ENCODE measurements at places on chromosomes 5 and 9.

DNA sequence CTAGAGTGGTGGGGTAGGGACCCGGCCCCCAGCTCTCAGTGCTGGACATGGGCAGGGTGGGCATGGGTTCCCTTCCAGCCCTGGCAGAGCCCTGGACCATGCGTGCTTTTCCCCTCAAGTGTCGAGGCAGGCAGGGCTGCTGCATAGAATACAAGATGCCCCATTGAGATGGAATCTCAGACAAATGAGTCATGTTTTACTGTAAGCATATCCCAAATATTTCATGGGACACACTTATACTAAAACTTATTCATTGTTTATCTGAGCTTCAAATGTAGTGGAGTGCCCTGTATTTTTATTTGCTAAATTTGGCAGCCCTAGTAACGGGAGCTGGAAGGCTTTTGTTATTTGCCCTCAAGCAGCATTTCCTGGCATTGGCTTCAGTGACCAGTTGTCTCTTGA, 3.2 kb upstream of the RNU6ATAC start:
- DNase-seq = no peak

DNA sequence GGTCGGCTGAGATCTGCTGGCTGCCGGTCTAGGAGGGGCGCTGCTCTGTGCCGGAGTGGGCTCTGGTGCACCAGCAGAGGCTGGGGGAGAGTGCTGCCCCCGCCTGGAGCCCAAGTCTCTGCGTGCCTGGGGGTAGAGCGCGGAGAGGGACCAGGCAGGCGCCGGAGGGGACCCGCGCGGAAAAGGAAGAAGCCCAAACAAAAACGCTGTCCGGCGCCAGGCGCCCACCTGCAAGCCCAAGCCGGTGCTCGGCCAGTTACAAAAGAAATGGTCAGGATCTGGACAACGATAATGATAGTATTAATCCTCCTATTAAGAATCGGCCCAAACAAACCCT, 571 bp upstream of the S1PR3 start:
- DNase-seq = no peak

- DNase-seq = no peak
Measured at GRCh38 chr5:157978061-157978460, 119.1 kb upstream of the CLINT1 start.

DNA sequence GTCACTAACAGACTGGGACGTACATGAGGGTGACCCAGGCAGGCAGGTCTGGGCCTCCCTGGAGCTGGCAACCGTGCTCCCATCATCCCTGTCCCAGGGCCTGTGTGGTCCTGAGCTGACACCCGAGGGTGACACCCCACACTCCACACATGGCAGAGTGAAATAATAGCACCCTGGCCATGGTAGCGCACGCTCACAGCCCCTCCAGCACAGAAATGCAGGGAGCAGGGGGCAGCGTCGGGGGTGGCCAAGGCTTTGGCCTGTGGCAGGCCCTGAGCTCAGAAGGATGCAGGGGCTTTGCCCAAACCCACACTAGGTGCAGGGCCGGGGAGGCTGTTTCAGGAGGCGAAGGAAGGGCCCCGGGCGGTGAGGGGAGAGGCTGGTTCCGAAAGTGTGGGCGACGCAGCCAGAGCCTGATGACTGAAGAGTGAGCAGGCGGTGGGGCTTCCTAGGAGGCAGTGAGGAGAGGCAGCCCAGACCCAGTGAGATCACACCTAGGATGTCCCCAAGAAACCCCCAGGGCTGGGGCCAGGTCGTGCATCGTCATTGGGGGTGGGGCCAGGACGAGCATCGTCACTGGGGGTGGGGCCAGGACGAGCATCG, 12.9 kb downstream of the OR2V2 start:
- DNase-seq = peak; percentile 46

- DNase-seq = no peak
Measured at GRCh38 chr9:99109522-99109921, 4.6 kb downstream of the TGFBR1 start.

DNA sequence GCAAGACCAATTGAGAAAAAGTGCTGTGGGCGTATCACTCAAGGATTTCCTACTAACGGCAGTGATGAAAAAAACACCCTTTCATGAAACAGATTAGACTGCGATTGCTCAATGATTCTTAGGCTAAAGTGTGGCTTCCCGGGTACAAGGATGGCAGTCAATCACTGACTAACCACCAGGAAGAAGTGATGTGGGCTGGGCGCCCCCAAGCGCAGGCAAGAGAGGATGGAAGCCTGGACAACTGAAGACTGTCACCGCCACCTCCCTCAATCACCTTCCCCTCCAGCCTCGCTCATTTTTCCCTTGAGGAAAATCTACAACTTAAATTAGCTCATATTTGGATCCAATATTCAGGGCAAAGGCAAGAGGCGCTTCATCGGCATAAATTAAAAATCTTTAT, 707.2 kb downstream of the MTRR start:
- DNase-seq = no peak

DNA sequence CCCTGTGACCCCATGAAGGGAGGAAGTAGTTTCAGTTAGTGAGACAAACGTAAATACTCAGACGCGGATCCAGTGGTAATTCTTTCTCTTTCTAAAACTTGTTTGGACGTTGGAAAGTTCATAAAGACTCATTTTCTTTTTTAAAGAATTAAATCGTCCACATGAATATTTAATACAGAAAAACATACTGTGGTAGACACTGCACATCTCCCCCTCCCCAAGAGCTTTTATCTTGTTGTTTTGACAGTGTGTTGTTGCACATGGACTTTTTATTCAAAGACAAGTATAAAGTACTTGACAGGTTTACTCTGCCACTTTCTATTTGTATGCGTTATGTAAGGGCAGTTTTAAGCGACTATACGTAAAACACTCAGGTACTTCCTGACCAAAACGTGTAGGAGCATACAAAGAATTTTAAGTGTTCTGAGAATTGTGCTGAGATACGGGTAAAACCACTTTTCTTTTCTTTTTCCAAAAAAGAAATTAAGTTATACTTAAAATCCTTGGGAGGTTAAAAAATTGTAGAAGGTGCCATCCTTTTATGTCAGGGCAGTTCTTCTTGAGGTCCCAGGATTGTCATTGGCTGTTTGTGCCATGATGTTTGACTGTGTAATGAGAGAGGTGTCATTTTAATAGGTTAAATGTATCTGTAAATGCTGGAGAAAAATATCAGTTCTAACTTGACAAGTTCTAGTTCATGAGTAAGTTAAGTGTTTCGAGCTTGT, 1.3 kb downstream of the NIPBL start:
- DNase-seq = no peak

DNA sequence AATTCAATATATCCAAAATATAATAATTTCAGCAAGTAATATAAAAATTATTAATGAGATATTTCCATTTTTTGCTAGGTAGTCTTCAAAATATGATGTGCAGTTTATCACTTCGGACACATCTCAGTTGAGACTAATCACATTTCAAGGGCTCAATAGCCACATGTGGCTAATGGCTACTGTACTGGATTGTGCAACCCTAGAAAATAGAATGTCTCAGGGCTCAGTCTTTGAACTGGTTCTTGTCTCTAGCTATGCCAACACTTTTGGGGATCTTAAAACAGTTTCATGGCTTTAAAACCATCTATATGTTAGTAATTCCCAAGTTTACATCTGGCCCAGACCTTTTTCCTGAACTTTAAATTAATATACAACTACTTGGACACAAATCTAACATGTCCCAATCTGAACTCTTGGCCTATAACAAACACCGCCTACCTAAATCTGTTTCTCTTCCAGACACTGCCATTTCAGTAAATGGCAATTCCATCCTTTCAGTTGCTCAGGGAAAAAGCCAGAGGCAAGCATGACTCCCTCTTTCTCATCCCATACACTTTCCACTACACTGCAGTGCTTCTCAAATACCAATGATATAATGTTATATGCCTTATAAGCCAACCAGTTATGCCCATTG, 18.8 kb downstream of the PTAR1 start:
- DNase-seq = no peak

DNA sequence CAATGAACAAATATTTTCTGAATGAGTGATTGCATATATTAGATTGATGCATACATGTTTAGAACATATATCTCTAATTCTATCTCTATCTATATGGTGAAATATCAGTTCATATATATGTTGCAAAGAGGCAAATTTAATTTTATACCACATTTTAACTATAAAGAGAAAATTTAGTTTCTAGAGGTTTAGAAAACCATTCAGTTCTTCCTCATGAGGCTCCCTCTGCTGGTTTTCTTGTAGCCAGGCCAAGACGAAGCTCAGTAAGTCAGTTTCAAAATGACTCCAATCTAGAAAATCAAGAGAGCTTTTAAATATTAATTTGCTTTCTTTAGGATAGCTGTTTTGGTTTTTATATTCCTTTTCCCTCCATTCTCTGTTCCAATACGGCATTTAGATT, 312.1 kb downstream of the TMEM232 start:
- DNase-seq = no peak

GRCh38 chr5:19855453-19855852, 132.5 kb downstream of the CDH18 start:
- DNase-seq = no peak

GRCh38 chr9:103714992-103715391, 379.1 kb upstream of the SMC2 start:
- DNase-seq = no peak

DNA sequence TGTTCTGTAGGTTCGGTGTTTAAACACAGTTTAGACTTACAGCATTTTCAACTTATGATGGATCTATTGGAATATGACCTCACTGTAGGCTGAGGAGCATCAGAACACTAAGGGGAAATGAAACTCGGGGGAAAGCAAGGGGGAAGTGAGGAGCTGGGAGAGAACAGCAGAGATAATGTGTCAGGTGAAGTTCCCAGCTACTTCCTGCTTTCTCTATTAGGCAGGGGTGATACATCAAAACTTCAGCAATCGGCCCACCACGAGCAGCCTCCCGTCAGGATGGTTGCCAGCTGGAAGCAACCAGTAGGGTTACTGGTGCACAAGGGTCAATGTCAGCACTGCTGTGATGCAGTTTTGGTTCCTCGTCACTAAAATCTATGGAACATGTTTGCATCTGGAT, 34.3 kb downstream of the FAT2 start:
- no peak for DNase-seq

GRCh38 chr5:175672976-175673648, 15.2 kb downstream of the HRH2 start:
- no peak for DNase-seq

- DNase-seq = no peak
Measured at GRCh38 chr5:91328743-91329142, 54.4 kb downstream of the ARRDC3 start.

- DNase-seq = no peak
Measured at GRCh38 chr9:120875954-120876841, 790 bp downstream of the PHF19 start.

DNA sequence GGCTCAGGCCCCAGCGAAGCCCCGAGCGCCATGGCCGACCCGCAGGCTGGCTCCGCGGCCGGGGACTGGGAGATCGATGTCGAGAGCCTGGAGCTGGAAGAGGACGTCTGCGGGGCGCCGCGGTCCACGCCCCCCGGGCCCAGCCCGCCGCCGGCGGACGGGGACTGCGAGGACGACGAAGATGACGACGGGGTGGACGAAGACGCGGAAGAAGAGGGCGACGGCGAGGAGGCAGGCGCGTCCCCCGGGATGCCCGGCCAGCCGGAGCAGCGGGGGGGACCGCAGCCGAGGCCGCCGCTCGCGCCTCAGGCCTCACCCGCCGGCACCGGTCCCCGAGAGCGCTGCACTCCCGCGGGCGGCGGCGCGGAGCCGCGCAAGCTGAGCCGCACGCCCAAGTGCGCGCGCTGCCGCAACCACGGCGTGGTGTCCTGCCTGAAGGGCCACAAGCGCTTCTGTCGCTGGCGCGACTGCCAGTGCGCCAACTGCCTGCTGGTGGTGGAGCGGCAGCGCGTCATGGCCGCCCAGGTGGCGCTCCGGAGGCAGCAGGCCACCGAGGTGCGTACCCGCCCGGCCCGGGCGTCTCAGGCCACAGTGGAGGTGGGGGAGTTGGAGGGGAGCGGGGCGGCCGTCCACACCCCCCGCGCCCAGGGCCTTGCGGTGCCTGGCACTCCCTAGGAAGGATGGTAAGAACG, 1.6 kb downstream of the DMRT2 start:
- DNase-seq = no peak

GRCh38 chr5:56460195-56460546, 227.0 kb upstream of the ANKRD55 start:
- DNase-seq = no peak

- DNase-seq = no peak
Measured at GRCh38 chr5:20157089-20157488, 169.1 kb upstream of the CDH18 start.

- no peak for DNase-seq
Measured at GRCh38 chr5:153678617-153679329, 188.3 kb downstream of the GRIA1 start.

- DNase-seq = no peak
Measured at GRCh38 chr5:6715271-6715670, 2.0 kb downstream of the TENT4A start.

DNA sequence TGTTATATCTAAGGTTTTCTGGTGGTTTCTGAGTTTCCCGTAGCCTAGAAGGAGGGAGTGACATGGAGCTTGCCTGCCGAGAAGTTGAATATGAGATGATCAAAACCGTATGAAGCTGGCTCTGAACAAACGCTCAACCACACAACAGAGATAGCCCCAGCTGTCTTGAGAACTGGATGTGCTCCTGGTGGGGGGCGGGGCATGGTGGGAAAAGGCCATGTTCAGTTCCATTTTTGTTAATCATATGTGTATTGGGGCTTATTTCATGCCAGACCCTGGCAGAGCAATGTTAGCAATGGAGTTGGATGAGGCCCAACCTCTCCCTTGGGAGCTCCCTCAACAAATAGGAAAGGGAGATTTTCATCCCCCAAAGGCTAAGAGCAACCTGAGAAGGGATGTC, 4.8 kb downstream of the CCL19 start:
- no peak for DNase-seq

- DNase-seq = no peak
Measured at GRCh38 chr5:96226941-96227552, 206.0 kb downstream of the PCSK1 start.

- no peak for DNase-seq
Measured at GRCh38 chr9:137174722-137175293, 3.0 kb upstream of the TMEM210 start.

DNA sequence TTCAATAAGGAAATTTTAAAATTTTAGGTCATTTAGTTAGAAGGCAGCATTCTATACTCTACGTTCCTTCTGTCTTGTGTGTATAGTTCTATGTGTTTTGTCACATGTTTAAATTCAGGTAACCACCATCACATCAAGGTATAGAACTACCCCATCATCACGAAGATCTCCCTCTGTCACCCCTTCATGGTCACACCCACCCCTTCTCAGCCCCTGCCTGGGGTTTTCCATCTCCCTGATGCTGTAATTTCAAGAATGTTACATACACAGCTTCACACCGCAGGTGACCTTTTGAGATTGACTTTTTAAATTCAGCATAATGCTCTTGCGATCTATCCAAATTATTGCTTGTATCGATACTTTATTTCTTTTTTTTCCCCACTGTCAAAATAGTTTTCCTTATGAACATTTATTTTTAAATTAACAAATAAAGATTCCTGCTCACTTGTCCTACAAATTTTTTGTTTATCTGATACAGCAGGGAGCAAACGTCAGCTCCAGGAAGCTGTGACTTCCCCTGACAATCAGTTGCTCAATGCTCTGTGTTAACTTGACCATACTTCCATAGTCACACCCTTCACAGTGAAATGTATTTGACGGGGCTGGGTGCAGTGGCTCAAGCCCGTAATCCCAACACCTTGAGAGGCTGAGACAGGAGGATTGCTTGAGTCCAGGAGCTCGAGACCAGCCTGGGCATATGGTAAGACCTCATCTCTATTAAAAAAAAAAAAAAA, 10.2 kb downstream of the BTNL8 start:
- DNase-seq = no peak
